ENCODE measurements at places on chromosomes 7 and 10.

GRCh38 chr10:31930023-31930751 lies 1.6 kb upstream of the ARHGAP12 start:
- peak; percentile 26 for DNase-seq

DNA sequence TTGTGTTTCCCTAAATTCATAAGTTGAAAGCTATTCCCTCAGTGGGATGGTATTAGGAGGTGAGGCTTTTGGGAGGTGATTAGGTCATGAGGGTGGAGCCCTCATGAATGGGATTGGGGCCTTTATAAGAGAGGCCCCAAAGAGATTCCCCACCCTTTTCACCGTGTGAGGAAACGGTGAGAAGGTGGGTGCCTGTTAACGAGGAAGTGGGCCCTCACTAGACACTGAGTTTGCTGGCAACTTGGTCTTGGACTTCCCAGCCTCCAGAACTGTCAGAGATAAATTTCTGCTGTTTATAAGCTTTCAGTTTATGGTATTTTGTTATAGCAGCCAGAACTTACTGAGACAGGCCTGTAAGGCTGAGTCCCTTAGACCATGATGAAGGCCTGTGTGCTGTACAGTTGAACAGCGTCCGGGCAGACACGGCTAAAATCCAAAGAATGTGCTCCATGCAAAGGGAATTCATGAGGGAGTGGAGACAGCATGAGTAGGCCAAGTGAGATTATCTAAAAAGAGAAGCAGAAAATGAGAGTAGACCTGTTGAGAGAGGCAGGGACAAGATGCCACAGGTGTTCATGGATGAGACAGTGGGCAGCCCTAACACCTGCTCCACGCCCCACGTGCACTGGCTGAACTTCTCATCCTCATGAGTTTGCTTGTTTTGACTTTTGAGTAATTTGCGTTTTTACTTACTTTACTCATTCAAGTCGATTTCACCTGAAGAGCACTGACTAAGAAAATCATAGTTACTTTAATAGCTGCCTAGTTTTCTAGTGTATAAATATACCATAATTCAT lies 66.9 kb upstream of the SFMBT2 start:
- DNase-seq, result no peak

DNA sequence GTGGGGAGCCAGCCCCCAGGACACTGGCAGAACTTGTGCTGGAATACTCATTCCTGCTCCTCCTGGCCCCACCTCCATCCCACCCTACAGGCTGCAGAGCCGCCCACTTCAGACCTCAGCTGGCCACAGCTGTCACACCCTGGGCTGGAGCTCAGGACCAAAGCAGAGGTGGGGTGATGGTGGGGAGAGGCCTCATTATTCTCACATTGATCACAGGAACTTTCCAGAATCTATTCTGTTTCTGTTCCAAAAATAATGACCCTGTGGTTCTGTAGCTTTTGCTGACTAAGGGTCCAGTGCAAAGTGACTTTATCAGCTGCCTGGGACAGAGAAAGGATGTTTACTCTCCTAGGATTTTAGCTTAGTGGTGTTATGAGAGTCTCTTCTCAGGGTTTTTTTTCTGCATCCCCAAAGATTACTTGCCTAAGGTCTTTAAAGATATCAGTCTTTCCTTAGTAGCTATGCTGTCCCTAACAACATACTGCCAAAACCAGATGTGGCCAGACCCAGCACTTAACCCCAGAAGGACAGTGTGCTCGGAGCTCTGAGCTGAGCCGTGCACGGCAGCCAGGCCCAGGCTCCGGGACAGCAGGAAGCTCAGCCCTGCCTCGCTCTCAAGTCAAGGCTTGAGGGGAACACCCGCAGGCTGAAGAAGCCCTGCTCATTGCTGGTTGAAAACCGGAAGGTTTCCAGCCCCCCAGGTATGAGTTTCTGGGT lies 223.3 kb downstream of the MLLT10 start:
- DNase-seq, result no peak

- DNase-seq, result no peak
Measured at GRCh38 chr7:121761399-121761798, 111.6 kb upstream of the PTPRZ1 start.

GRCh38 chr10:22648547-22648961 lies 65.8 kb downstream of the PIP4K2A start:
- no peak for DNase-seq

DNA sequence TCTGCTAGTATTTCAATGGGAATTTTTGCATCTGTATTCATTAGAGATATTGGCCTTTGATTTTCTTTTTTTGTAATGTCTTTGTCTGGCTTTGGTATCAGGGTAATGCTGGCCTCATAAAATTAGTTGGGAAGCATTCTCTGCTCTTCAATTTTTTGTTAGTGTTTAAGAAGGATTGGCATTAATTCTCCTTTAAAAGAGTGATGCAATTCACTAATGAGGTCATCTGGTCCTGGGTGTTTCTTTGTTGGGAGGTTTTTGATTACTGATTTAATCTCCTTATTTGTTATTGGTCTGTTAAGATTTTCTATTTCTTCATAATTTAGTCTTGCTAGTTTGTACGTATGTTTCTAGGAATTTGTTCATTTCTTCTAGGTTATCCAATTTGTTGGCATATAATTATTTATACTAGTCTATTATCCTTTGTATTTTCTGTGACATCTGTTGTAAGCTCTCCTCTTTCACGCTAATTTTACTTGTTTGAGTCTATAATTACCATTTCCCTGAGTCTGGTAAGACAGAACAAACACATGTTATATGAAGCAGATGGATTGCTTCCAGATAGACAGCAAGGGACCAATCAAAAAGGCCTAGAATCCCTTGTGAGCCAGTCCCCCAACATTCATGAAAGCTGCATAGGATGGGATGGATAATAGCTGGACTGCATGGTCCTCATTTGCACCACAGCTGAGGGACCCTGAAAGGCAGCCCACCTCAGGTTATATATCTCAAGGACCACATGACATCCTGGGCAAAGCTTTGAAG lies 54.4 kb downstream of the MTPAP start:
- DNase-seq, result no peak

DNA sequence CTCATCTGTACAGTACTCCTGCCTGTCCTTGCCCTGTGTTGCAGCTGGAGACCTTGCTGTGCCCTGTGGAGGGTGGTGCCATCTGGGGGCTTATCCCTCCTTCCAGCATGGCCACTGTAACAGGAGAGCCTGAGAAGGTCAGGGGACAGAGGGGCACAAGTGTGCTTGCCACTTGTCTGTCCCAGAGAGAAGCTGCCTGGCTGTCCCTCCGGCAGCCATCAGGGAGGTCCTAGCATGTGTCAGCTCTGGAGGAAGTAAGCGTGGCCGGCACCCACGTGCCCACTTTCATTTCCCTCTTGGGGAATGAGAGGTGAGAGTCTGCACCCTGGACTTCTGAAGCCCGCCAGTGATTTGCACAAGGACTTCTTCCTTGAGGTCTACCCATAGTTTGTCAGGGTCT lies 97.0 kb upstream of the PPIF start:
- DNase-seq, result no peak

- no peak for DNase-seq
Measured at GRCh38 chr7:32479574-32480200, 10.5 kb downstream of the LSM5 start.

DNA sequence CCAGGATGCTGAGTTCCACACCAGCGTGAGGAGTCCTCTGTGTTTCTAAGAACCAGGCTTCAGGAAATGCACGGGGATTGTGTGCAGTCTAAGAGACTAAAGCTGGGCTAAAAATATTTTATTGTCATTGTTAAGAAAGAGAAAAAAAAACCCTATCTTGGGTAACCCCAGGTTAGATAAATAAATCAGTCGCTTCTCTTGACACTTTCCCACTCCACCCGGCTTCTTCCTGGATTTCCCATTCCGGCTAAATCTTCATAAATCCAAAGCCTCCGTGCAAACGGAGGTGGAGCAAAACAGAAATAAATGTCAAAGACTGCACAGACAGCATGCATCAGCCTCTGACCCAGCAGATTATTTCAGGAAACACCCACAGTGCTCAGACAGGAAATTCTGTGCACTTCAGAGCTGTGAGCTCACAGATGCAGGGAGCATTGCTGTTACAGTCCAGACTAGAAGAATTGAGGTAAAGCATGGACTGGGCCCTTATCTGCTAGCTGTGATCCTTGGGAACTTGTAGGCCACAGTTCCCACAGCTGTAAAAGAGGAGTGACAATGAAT lies 44.8 kb upstream of the GRID1 start:
- no peak for DNase-seq

DNA sequence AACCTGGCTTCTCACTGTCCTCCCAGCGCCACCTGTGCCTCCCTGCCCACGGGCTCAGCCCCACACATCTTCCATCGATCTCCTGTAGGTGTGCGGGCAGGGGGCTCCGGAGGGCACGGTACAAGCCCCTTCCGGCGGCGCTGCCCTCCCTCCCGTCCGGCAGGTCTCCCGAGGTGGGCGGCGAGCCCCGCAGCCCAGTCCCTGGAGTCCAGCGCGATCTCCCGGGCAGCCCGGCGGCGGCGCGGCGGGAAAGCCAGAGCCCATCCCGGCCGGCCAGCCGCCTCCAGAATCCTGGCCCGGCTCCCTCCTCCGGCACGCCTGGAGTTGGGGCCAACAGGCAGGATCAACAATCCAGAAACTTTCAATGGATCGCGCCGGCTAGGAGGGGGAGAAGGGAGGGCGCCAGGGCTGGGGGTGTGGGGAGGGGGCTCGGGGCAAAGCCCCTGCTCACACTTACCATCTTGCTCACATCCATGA lies 100.1 kb downstream of the HIP1 start:
- DNase-seq, result peak; percentile 44

- no peak for DNase-seq
Measured at GRCh38 chr10:70359017-70359550, 23.3 kb downstream of the LRRC20 start.

DNA sequence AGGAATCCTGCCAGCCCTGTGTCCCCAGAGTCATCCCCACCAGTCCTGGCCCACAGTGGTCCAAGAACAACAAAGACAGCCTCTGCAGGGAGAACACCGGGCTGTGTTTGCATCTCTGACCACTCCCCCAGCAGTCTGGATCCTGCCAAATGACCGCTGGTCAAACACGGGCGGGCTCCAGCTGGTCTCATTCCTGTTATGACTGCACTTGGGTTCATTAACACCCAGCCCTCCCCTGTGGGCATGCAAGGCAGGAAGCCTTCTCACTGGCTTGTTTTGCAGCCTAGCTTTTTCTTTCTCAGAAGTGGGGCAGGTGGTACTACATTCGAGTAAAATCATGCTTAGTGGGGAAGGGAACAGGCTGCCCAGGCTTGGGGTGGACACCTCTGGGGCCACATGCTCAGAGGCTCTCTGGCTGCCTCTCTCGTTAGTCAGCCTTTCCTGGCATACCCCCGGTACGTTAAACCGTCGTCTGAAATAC lies 190.0 kb downstream of the PLXNA4 start:
- DNase-seq, result no peak

DNA sequence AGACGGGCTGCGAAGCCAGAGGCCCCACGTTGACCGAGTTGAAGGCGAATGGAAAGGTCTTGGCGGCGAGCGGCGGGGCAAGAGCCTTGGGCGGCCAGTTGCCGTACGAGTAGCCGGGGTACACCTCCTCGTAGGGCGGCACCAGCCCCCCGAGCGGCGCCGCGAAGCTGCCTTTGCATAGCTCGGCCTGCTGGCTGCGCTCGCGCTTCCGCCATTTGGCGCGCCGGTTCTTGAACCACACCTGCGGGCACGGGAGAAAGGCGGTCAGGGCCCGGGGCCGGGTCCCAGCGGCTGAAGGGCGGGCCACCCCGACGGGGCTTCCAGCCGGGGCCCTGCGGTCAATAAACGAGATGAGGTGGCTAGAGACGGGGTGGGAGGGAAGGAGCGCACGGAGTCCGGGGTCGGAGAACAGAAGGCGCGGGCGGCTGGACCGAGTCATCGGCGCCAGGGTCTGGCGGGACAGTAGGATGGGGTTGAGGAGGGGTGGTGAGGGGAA lies 4.8 kb downstream of the ELOVL3 start:
- DNase-seq, result peak; percentile 27

DNA sequence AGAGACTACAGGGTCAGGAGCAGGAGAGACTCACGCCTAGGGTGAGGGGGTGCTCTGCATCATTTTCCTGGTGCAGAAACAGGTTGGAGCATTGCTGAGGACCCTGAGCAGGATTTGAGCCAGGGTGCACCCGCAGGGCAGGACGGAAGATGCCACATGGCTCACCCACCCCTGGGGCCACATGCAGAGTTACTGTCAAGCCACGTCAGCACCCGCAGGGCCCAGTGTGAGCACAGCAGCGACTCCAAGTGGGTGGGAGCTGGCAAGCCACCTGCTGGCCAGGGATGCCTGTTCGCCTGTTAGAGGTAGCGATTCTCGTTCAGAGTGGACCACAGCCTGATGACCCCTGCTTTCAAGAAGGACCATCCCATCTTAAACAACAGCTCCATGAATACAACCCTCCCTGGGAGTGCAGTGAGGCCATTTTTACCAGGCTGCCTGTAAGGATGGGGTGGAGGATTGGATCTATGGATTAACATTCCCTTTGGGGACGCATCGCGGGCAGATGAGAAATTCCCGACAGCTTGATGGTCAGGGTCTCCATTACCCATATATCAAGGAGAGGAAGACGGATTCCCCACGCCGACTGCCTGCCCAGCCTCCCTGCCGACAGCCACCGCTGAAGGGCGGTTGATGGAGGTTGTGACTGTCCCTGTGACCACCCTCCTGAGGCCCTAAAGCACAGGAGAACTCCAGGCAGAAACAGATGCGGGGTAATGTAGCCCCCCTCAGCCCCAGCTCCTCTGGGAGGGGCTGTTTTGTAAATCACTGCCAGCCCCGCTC lies 101.1 kb upstream of the RET start:
- peak; percentile 19 for DNase-seq

- no peak for DNase-seq
Measured at GRCh38 chr7:129499999-129500398, 2.3 kb upstream of the SMKR1 start.

- no peak for DNase-seq
Measured at GRCh38 chr7:703049-703448, 23.4 kb upstream of the DNAAF5 start.

DNA sequence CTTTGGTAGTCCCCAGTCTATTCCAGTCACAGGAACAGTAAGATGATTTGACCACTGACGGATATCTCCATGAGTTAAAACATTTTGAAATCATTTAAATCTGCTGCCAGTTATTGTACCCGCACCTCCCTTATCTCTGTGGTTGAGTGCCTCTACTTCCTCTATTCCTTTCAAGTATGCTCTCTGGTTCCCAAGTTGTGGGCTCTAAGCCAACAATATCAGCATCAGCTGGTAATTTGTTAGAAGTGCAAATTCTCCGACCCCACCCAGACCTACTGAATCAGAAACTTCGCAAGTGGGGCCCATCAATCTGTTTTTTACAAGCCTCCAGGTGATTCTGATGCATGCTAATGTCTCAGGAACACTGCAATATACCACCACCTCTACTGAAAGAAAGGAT lies 235.5 kb downstream of the CCSER2 start:
- DNase-seq, result no peak

- no peak for DNase-seq
Measured at GRCh38 chr10:114077815-114078219, 34.2 kb downstream of the ADRB1 start.

All from left lung (tissue), 14 donors.